ENCODE measurements at places on chromosomes 13 and 19.

DNA sequence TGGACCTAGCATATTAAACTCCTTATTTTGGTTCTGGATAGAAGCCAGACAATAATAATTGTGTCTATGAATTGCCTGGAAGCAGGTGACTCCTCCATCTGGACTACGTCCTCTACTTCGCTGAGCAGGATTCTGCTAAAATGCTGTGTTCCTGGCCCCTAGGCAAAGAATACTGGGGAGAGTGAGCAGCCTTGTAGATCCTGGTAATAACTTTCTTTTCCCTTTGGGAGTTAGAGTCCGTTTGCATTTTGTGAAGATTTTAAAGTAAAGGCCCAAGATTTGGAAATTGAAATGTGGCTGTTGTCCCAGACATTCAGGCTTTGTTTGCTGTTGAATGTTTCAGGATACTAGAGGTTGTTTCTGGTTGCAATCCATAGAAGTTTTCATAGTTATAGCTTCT is 511.9 kb upstream of the KLF12 start:
- no peak for DNase-seq

- DNase-seq, result no peak
These were observed 57.8 kb upstream of the C13orf46 start for GRCh38 chr13:114031631-114032030.

DNA sequence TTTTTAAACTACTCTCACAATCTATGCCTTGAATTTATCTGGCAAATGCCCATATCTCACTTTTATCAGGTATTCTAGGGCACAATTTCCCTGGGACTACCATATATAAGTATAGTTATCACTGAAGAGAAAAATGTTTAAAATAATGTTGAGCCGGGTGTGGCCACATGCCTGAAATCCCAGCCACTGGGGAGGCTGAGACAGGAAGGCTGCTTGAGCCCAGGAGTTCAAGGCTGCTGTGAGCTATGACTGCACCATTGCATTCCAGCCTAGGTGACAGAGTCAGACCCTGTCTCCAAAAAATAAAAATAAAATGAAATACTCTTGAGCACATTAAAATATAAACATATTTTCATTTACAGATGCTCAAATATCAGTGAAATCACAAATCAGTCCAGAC is 4.1 kb downstream of the KATNAL1 start:
- DNase-seq, result no peak

DNA sequence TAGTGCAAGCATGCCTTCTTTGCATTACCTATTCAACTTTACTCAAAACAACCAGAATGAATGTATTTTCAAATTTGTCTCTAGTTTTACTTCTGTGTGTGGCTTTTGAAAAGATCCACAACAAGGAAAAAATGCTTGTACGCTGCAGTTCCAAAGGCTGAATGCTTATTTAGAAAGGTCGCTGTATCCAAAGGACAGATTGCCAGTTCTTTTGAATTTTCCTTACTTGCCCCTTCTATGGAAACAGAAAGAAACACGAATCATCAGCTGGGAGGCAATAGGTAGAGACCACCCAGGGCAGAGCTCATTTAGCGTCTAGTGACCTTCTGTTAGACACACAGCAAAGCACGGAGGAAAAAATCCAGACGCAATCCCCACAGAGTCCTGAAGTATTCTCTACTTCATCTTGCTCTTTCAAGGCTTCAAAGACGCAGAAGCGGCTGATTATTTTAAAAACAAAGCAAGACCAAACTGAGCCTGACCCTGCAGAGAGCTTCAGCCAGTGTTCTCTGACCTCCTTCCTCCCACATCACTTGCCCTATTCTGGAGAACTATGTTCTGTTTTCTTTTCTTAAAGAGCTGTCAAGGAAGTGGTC is 674.6 kb upstream of the SGCG start:
- DNase-seq, result no peak

- DNase-seq, result no peak
These were observed 2.1 kb upstream of the ATP4B start for GRCh38 chr13:113660066-113660465.

- no peak for DNase-seq
These were observed 7.3 kb upstream of the ZNF460 start for GRCh38 chr19:57273014-57273413.

- no peak for DNase-seq
These were observed 7.8 kb upstream of the DGKH start for GRCh38 chr13:42040730-42041010.

DNA sequence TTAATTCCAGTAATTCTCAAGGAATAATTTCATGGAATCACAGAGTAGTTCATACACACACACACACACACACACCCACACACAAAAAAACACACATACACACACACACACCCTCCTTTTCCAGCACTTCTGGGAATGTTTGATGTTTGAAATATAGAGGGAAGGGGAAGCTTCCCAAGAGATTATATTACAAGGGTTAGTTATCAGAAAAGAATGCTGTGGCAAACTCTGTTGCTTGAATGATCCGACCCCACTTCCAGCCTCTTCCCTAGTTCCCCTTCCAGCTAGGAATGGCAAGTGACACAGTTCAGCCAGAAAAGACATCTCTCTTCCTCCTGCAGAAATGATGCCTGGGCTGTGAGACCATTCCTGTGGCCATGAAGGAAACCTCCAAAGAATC is 49.9 kb downstream of the KCTD12 start:
- DNase-seq, result no peak

GRCh38 chr13:29359181-29359580 is 236.3 kb downstream of the SLC7A1 start:
- no peak for DNase-seq

GRCh38 chr13:96071504-96071903 is 18.3 kb upstream of the UGGT2 start:
- DNase-seq, result no peak

DNA sequence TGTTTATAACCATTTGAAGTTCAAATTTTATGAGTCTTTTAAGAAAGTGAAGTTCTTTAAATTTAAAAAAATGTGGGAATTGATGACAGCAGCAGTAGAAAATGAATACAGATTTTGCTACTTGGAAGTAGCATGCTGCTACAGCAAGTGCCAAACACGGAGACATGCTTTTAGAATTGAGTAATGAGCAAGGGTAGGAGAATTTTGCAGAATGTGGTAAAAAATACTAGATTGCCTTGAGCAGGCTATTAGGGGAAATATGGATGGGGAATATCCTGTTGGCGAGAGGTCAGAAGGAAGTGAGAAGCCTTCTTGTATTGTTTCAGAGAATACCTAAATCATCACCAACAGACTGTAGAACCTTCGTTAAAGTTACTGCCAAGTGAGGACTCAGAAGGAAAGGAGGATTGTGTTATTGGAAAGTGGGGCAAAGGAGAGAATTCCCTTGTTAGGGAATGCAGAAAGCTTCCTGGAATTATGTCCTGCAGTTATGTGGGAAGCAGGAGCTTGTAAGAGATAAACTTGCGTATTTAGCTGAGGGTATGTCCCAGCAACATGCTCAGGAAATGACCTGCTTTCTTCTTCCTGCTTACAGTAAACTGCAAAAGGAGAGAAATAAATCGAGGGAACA is 32.4 kb upstream of the OXGR1 start:
- DNase-seq, result no peak

DNA sequence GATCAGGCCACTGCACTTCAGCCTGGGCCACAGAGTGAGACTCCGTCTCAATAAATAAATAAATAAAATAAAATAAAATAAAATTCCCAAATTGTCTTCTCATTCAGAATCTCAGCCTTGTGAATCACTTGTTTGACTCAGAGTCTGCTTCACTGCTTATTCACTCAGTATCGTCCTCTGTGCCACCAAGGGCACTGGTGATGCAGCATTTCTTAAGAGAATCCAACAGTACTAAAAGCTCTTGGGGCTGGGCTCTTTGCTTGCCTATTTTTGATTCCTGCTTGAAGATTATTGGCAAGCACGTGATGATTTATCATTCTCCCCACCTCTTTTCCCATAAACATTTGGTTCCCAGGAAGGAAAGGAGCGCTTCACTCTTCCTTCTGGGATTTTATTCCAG is 54.8 kb upstream of the HMGB1 start:
- DNase-seq, result no peak

DNA sequence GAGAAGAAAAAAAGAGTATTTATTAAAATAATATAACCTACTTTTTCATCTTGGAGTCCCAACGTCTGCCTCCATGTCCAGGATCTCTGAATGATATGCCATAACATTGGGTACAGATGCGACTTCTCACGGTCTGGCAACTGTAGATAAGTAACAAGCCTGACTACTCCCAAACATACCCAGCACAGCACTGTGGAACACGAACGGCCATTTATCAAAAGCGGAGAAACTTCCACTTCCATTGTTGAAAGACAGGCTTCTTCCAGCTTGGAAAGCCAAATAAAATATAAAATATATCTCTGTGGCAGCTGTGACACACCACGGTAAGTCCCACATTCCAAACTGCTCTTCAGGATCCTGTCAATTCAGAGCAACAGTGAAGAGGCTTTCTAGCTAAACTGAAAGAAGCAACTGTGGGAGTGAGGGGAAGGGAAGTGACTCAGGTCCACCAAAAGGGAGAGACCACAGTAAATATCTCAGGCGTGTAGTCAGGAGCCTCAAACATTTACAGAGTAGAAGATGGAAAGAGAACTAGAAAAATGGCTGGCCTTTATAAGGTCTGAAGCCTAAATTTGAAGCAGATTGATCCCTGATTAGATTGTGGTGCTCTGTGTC is 331.7 kb downstream of the LIG4 start:
- DNase-seq, result no peak

- no peak for DNase-seq
These were observed 10.5 kb upstream of the NBEA start for GRCh38 chr13:34931572-34931971.

GRCh38 chr13:97881556-97881955 is 71.9 kb upstream of the IPO5 start:
- DNase-seq, result no peak

DNA sequence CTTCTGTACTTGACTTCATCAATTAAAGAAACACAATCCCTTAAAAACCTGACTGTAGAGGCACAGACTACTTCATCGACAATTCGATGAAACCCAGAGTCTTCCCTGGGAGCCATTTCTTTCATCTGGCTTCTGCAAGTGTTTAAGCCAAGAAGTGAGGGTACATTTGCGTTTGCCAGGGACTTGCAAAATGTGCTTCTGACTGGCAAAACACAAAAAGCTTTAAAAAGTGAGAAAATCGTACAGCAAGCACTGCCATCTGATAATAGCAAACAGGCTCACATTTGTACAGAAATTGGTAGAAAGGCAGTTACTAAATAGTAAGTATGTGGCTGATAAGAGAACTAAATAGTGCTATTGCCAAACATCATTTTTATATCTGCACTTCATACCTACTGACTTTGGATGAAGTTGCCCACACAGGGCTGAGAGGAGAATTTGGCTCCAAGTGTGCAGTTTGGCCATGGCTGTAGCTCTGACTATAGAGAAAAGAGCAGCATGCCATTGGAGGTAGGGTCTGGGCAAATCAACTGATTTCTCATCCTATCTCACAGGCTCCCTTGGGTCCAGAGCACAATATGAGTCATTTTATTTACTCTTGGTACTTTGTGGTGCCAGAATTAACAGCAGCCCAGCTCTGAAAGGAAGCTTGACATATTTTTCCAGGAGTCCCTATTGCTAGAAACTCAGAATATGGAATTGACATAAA is 358.1 kb downstream of the OXGR1 start:
- no peak for DNase-seq

GRCh38 chr19:51333836-51334460 is 8.0 kb downstream of the VSIG10L start:
- DNase-seq, result no peak

- no peak for DNase-seq
These were observed 783.6 kb downstream of the UQCRFS1 start for GRCh38 chr19:28429356-28429755.

GRCh38 chr13:76993021-76993420 is 1.1 kb downstream of the CLN5 start:
- no peak for DNase-seq

GRCh38 chr13:20407759-20408158 is 117.9 kb downstream of the CRYL1 start:
- DNase-seq, result no peak

- DNase-seq, result no peak
These were observed 278.9 kb downstream of the ZNF536 start for GRCh38 chr19:30651066-30651465.

DNA sequence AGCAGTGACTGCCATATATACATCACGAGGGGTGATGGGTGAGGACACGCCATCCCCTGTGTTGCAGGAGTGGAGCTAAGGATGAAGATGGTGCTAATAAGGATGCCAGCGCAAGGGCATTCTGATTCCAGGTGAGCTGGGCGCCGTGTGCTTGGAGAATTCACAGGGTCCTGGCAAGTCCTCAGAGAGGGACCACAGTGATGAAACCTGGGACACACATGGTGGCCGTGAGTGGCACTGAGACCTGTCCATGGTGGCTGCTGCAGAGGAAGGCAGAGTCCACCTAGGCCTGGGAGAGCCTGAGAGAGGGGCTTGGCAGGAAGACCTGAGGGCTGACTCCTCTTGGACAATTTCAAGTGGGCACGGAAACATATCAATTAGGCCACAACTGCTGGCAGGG is 65.2 kb downstream of the RFX2 start:
- no peak for DNase-seq

DNA sequence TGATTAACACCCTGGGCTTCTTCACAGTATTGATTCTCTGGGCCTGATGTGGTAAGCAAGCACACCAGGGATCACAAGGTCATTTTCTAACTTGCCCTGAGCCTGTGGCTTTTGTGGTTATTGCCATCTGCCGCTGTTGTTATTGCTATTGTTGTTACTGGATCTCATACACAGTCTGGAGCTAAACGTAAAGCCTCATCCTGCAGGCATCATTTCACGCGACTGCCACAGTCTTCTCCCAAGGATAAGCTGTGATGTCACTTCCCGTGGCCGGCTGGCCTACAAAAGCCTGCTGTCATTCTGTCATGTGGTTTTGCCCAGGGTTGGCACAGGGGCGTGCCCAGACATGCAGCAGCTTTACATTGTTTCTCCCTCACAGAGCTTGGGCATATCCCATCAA is 154.0 kb upstream of the GPR12 start:
- no peak for DNase-seq

Data from fibroblast of the conjunctiva (primary cell).